ENCODE measurements at places on chromosomes 16 and 17.

DNA sequence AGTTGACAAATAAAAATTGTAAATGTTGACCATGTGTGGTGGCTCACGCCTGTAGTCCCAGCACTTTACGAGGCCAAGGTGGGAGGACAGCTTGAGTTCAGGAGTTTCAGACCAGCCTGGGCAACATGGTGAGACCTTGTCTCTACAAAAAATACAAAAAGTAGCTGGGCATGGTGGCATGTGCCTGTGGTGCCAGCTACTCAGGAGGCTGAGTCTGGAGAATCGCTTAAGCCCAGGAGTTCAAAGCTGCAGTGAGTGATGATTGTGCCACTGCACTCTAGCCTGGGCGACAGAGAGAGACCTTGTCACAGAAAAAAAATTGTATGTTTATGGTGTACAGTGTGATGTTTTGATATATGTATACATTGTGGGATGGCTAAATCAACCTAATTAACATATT, 119.6 kb downstream of the NPIPB5 start:
- DNase-seq, result no peak

GRCh38 chr17:16910341-16910740, 61.6 kb downstream of the TNFRSF13B start:
- no peak for DNase-seq

DNA sequence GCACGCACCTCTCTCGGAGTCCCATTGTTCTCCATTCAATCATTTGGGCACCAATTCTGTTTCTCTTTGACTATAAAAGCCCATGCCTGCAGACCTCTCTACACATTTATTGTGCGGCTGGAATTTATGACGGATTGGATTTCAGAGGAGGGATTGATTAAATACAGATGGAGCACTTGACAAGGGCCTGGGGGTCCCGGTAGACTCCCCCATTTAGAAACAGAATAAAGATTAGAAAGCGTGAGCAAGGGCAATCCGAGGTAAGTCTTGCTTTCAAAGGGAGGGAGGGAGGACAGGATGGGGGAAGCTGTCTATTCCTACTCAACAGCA, 15.1 kb upstream of the PITPNM3 start:
- no peak for DNase-seq

DNA sequence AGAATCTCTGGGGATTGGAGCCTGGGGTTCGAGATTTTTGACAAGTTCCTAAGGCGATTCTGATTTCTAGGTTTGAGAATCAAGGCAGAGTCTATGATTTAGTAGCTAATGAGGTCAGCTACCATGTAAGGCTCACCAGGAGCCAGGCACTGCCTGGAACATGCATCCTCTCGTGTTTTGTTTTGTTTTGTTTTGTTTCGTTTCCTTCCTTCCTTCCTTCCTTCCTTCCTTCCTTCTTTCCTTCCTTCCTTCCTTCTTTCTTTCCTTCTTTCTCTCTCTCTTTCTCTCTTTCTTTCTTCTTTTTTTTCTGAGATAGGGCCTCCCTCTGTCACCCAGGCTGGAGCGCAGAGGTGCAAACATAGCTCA, 39.1 kb downstream of the SRCIN1 start:
- no peak for DNase-seq

GRCh38 chr17:42584880-42585279, 7.4 kb upstream of the PSMC3IP start:
- DNase-seq, result no peak

DNA sequence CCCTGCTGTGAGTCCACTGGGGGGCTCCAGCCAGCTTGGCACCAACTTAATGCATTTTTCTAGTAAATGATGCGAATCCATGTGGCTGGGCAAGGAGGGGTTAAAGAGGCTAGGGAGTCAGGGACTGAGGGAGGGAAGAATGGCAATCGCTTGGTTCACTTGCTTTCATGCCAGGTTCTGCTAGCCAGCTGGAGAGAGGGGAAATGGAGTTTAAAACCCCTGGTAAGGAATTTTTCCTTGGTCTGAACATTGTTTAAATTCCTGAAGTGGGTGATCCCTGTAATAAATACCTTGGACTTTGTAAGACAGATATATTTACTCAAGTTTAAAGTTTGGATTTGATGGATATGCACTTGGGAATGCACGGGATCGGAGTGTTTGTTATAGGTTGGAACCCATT, 22.8 kb downstream of the ANKFN1 start:
- DNase-seq, result no peak

GRCh38 chr17:8016632-8017424, 14.4 kb downstream of the GUCY2D start:
- peak; percentile 69 for DNase-seq

DNA sequence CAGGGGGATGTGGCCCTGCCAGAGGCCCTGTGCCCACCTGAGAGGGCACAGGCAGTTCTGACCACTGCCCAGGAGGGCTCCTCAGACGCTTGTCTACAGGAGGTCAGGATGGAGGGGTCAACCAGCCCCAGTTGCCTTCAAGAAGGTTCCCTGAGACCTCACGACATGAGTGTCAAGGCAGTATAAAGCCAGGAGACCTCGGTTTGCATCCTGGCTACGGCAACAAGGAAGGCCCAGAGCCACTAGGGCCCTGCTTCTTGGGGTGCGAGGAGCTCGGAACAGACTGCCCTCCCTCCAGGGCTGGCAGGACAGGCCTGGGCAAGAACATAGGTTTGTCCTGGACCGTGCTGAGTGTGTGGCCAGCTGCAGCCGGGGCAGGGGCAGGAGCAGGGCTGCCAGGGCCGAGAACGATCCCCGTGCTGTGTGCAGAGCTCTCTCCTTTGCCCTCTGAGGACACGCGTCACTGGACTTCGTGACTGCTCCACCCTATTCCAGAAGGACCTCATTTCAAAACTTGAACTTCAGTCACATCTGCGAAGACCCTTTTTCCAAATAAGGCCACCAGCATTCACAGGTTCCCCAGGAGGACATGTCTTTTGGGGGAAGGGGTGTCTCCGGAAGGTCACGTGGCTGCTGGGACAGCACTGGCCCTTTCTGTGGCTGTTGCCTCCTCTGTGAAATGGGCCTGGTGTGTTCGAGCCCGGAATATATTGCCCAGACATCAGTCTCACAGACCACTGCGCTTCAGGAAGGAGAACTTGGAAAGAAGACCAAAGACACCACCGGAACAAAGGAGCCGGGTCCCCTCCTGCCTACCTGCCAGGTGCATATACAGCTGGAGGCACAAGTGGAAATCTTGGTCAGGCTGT, 27.7 kb downstream of the SLC7A5 start:
- DNase-seq, result no peak

DNA sequence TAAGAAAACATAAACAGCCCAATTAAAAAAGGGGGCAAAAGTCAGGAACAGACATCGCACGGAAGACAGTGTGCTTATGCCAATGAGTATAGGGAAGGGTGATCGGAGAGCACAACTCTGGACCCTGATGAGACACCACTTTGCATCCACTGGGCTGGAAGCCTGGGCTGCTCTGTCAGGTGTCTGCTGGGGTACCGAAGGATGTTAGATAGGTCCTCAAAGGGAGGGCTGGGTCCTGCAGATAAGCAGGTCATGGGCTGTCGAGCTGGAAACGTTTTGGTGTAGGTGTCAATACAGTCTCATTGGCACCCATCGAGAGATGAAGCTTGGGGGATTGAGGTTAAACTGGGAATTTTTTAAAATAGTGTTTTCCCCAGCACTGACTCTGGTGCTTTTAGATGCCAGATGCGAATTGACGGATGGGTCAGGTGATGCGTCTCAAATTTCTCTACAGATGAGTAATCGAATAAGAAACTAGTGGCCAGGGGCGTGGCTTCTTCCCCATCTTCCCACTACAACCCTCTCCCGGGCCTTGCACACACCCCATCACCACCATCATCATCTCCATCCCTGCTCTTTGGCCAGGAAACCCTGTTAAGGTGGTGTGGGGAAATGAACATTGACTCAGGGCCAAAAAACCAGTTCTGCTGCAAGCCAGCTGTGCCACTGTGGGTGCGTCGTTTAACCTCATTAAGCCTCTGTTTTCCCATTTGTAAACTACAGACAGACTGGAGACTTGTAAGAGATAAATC, 47.8 kb upstream of the IRF8 start:
- no peak for DNase-seq

DNA sequence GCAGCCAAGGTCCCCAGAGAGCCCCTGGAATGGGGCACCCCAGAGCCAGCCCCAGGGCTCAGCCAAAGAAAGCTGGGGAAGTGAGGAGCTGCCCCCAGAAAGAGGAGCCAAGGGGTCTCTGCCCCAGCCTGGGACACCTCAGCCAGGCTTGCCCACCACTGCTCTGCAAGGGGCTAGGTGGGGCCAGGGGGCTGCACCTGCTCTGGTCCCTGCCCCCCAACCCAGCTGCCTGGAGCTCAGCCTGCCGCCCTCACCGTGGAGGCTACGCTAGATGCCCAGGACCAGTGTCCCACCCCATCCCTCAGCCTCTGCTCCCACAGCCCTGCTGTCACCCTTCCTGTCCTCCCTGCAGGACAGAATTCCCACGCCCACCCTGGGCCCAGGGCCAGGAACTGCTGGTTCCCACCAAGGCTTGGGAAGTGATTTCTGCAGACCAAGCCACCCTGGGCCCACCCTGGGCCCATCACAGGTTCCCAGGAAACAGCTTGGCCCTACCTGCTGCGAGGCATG, 28.1 kb upstream of the KRT17 start:
- DNase-seq, result no peak

GRCh38 chr17:3913531-3914311, 2.5 kb downstream of the P2RX1 start:
- peak; percentile 70 for DNase-seq

- no peak for DNase-seq
Measured at GRCh38 chr16:85253084-85253941, 141.0 kb upstream of the CIBAR2 start.

GRCh38 chr16:15770512-15770911, 86.3 kb downstream of the MYH11 start:
- DNase-seq, result peak; percentile 62

DNA sequence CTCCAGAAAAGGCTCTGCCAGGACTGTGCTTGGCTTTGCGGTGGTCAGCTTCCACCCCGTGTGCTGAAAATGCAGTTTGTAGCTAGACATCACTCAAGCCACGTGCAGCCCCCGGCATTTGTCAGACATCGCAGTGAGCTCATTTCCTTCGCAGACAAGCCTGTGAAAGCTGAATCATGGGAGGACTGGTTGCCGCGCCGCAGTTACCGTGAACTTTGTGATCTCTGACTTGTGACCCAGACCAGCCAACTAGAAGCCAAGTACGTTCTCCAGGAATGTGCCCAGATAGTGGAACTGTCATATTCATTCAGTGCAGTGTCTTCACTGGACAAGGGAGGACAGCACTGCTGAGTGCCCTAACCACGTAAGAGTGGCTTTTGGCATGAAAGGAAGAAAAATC, 58.1 kb downstream of the NDE1 start:
- peak; percentile 74 for DNase-seq

- no peak for DNase-seq
Measured at GRCh38 chr17:58565389-58566311, 51.2 kb upstream of the MTMR4 start.

GRCh38 chr16:48538746-48539484, 71.1 kb downstream of the N4BP1 start:
- no peak for DNase-seq

DNA sequence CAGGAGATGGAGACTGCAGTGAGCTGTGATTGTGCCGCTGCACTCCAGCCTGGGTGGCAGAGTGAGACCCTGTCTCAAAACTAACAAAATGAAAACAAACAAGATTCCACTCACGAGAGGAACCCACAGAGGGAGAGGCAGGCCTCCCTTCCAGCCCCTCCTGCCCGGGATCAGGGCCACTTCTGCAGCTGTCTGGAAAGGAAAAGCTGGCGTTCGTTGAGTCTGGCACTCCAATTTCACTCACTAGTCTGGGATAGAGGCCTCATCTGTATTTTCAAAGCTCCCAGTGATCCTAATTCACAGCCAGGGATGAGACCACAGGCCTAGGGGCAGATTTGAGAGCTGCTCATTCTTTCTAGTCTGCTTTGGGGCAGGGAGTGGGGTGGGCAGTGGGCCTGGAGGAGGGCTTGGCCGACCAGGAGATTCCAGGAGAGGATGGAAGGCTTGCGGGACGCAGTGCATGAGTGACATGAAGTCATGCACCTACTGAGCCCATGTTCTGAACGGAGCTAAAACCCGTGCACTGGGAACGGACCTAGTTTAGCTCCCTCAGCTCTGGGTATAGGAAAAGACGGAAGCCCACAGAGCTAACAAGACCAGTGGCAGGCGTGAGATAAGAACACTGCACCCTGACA, 54.0 kb downstream of the COTL1 start:
- DNase-seq, result no peak

GRCh38 chr17:63834431-63835166, 7.1 kb upstream of the FTSJ3 start:
- peak; percentile 81 for DNase-seq

DNA sequence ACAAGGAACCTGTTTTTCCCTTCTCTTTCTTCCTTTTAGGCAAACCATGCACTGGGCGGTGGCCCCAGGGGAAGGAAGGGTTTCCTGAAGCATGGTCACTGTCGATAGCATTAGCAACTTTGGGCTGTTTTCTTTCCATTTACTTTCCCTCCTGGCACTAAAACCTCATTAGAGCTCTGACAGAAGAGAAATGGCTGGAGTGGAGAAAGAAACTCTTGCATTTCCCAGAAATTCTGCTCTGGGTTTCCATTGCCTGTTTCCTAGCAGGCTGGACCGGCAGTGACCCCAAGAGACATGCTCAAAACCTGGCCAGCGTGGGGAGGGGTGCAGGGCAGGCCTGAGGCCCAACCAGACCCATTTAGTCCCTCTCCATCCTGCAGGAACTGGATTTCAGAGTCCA, 230.7 kb upstream of the CCL2 start:
- no peak for DNase-seq

DNA sequence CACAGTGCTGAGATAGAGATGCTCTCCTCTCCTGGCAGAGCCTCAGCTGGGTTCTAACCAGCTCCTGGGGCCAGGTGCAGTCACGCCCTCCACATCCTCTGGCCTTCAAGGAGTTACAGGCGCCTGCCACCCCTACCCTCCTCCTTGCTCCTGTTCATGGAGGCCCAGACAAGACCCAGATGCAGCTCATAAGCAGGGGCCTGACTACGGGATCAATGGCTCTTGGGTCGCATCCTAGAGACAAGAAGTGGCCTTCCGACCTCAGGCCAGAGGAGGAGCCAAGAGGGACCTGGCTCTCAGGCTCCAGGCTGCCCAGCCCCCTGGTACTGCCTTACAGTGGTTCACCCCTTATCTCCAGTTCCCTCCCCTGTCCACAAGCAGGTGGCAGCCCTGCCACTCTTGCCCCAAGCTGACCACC, 23.0 kb downstream of the ARHGAP27 start:
- no peak for DNase-seq

GRCh38 chr16:23005951-23006350, 143.3 kb downstream of the USP31 start:
- no peak for DNase-seq

- peak; percentile 53 for DNase-seq
Measured at GRCh38 chr16:66588981-66589713, 9.9 kb downstream of the CMTM2 start.

GRCh38 chr17:4513113-4514032, 14.7 kb downstream of the SPNS2 start:
- peak; percentile 85 for DNase-seq

DNA sequence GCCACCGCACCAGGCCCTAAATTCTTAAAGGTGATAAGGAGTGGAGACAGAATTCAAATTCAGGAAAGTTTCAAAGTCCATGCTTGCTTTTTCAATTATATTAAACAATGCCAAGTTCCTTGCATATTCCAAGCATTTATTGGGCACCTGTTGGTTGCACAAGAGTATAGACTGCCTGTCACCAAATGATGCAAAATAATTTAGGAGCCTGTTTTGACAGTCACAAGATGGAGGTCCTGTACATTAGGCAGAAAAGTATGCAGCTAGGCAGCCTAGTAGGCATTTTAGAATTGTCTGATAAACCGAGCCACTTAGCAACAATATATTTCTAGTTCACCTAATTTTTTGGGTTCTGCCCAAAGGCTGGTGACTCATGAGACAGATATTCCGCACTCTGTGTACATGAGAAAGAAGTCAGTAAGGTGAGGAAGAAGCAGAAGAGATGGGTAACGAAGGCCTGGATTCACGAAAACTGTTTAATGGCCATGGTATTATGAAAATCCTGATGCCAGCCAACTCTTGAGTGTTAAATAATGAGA, 7.3 kb downstream of the ACACA start:
- DNase-seq, result no peak
